ENCODE measurements at places on chromosomes 2 and 18.

DNA sequence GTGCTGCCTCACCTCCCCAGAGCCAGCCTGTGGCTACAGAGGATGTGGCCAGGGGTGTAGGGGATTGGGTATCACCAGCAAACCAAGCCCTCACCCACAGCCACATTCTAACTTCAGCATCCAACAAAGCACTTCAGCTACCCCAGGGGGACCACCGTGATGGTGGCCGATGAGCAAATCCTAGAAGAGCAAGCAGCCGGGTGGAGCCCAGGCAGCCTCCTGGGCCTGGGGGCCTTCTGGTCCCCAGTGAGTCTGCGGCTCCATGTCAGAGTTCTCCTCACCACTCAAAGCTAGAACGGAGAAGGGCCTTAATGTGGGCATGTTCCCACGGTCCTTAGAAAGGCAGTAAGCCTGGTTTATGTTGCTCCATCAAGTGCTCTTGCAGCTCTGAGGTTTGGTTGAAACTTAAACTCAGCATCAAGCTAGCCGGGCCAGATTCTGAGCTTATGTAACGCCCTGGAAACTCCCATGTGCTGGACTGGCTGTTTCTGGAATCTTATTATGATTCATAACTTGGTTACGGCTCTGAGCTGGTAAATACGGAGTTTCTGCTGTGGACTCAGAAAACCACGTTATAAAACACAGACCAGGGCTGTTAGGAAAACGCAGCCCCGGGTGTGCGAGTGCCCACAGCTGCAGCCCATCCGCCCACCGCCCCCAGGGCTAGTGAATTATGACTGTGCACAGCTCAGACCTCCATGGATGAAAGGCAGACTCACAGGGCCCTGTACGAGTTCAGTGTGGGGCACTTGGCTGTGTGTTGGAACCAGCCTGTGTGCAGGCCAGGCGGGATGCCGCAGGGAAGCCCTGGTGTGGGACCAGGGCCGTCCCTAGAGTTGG, 99.8 kb downstream of the SEPTIN10 start:
- peak; percentile 86 for DNase-seq

- DNase-seq: no peak
Measured at GRCh38 chr2:229405796-229406195, 134.7 kb upstream of the PID1 start.

GRCh38 chr2:160301420-160301819, 101.3 kb upstream of the ITGB6 start:
- peak; percentile 44 for DNase-seq

GRCh38 chr2:150924878-150925277, 336.8 kb downstream of the RBM43 start:
- no peak for DNase-seq

DNA sequence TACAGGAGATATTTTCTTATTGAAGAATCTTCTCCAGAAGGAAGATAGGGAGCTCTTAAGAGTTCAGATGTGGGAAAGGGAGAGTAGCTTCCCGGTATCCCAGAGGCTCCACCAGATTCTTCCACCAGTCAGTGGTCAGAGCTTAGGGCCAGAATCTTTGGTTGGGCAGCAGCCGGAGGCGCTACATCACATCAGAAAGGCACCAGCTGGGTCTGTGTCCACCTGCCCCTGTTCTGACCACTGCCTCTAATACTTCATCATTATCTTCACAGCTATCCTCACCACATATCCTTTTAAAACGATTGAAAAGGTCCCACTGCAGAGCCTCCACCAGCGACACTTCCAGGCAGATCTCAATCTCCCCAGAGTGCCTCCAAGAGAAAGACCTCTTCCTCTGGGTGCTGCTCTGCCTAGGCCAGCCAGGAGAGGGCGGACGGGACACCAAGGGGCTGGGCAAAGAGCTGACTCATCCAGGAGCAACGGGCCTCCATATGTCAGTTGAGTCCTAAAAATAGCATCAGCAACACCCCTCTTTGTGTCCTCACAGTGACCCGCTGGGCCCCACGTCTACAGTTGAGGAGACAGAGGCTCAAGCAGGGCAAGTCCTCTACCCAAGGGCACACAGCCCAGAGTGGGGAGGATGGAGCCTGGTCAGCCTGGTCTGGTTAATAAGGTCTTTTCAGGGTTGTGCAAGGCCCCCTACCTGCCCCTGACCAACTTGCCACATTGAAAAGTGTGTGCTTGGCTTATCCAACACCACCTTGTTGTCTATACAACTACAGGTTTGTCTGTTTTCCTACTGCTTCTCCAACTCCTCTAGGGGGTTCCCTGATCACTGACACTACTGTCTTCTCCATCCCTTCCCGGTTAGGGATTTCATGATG, 81.2 kb downstream of the ADD2 start:
- peak; percentile 94 for DNase-seq

- no peak for DNase-seq
Measured at GRCh38 chr2:7384773-7385349, 467.6 kb downstream of the RNF144A start.

GRCh38 chr2:150143087-150143536, 344.4 kb downstream of the RND3 start:
- peak; percentile 80 for DNase-seq

DNA sequence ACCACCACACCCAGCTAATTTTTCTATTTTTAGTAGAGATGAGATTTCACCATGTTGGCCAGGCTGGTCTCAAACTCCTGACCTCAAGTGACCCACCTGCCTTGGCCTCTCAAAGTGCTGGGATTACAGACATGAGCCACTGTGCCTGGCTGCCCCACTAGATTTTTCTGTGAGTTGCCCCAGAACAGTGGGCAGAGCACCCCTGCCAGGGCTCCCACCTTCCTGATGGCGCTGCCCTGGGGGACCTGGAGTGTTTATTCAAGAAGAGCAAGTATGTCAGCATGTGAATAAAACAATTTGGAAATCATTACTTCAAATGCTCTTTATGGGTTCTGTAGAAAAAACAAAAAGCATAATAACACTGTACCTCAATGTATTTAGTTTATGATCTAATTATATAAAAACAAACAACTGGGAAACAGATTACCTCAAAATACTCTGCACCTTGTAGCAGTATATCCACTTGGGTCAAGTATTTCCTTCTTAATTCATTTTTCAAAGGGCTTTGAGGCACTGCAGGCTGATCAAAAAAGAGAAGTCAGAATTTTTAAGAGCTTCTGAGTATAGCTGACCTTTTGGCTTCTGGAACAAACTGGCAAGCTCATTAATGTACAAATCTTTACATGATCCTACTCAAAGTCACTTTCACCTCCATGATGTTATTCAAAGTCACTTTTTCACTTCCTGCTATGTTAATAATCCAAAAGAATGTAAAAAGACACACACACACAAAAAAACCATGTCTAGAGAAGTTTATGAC, 8.9 kb downstream of the HJURP start:
- DNase-seq: no peak

GRCh38 chr2:176167398-176167797, 10.3 kb downstream of the HOXD3 start:
- peak; percentile 60 for DNase-seq

DNA sequence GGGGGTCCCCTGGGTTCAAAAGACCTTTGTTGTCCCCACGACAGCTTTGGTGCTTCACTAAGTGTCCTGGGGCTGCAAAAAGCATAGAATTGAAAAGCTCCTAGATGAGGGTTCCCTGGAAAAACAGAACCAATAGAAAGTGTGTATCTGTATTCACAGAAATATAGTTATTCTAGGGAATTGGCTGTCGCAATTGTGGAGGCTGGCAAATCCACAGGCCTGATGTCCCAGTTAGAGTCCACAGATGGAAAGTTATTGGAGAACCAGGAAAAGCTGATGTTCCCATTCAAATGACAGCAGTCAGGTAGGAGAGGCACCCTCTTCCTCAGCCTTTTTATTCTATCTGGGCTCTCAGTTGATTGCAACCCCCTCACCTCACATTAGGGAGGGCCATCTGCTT, 65.5 kb downstream of the LONRF2 start:
- no peak for DNase-seq

DNA sequence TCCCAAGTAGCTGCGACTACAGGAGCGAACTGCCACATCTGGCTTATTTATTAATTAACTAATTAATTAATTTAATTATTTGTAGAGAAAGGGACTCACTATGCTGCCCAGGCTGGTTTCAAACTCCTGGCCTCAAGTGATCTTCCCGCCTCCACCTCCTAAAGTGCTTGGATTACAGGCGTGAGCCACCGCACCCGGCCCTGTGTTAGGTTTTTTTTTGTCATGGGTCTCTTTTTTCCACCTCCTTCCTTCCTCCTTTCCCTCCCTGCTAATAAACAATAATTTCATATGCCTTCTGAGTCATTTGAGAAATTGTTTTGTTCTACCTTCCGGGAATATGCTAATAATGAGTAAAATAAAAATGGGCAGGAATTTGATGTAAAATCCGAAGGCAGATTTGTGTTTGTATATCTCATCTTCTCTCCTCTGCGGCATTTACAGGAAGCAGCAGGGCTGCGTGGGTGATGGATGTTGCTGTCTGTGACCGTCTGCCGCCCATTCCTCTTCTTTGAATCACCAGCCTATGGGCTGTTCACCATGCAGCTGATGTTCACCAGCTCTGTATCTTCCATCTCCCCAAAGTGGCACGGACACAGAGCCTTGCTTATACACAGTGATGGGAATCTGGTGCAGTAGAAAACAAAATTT, 89.9 kb downstream of the ACSL3 start:
- peak; percentile 79 for DNase-seq

GRCh38 chr2:60739156-60739555, 16.9 kb upstream of the PAPOLG start:
- DNase-seq: no peak

GRCh38 chr2:61396005-61396404, 74.9 kb downstream of the USP34 start:
- DNase-seq: no peak

DNA sequence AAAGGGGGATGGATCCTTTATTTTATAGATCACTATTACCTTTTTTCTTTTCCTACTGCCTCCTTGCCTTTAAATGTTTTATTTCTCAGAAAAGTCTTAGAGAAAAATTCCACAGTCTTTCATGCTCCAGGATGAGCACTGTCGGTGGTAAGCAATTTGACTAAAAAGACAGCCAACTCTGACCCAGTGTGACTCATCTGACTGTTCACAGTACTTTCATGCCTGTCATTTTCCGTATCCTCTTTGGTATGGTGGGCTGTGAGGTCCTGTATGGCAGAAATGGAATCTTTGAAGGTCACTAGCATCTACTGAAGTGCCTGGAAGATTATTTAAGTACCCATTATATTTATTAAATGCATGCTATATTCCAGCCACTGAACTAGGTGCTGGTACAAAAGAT, 2.1 kb upstream of the RFTN2 start:
- peak; percentile 59 for DNase-seq

GRCh38 chr2:46471-47345, at the start of gene FAM110C:
TSS of gene FAM110C (minus strand) at chr2:46505. CDS start at chr2:46385, 120 bp downstream.
- DNase-seq: no peak

GRCh38 chr2:16044946-16045456, 104.7 kb downstream of the MYCN start:
- peak; percentile 7 for DNase-seq

DNA sequence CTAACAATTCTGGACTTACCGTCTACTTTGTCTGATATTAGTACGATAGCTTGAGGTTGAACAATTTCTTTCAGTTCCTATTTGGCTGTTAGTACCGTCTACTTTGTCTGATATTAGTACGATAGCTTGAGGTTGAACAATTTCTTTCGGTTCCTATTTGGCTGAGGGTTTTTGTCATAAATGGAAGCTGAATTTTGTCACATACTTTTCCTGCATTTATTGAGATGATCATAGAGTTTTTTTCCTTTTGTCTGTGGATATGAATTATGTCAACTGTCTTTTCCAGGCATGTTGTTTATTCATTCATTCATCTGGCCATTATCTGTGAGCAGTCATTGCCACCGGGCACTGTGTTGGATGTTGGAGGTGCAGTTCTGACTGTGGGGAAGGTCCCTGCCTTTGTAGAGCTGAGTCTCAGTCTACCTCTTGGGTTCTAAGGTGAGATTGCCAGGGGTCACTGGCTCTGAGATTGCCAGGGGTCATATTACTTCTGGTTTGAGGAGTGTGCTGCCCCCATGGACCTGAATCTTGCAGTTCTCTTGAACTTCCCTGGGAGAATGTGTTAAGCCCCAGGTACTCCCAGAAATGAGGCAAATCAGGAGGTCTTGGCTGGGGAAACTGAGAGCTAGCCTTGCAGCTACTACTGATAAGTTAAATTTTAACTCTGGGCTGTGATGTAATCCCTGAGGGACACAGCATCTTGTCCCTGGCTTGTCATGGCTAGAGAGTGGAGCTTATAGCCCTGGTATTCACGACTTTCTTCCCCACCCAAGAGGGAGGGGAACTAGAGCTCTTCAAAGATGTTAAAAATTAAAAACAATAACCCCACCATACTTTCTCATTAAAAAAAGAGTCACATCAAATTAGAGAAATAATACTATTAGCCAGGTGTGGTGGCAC, 89.1 kb upstream of the MBOAT2 start:
- no peak for DNase-seq

GRCh38 chr18:10490401-10491165, 35.2 kb upstream of the NAPG start:
- DNase-seq: no peak

- peak; percentile 45 for DNase-seq
Measured at GRCh38 chr2:237673130-237674001, 46.0 kb downstream of the LRRFIP1 start.

- DNase-seq: no peak
Measured at GRCh38 chr2:102601730-102602129, 17.6 kb upstream of the SLC9A2 start.

- no peak for DNase-seq
Measured at GRCh38 chr2:174773215-174773614, 8.9 kb upstream of the CHRNA1 start.

DNA sequence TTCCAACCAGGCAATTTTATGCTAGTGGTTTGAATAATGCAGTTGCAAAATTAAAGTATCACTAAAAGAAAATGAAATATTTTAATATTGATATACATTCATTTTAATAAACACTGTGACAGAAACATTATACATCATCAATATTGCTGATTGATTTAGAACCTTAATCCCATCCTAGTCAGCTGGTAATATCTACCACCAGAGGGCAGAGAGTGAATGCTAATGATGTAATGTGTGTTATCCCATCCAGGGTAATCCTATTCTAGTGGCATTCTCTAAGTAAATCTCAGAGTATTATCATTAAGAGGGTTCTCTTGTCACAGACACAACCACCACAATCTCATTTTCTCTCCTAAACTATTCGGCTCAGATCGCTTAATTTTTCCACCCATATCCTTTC, 477.4 kb downstream of the CPS1 start:
- DNase-seq: no peak

DNA sequence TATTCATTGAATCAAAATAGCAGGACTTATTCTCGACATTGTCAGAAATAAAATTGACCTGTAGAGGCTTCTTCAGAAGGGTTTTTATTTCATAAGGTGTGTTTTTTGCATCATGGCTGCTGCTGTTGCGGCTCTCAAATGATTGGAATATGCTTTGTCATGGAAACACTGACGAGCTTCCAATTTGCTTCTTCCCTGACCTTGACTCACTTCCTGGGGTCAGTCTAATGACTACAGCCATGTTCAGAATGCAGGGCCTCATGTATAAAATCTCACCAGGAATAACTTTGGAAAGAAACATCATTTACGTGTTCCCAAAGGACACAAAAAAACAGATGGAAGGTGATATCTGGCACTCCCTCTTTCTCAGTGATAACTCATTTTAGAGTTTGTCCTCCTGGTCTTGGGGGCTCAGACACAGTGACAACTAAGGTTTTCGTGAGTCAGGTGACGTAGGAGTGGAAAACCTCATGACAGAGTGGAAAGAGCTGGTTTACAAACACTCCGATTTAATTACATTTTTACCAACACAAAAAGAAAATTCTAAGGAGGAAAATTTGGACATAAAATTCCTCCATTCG, 467.0 kb upstream of the RAB12 start:
- DNase-seq: no peak
